Ammon's horn (tissue), 1 donor: ENCODE measurements at places on chromosomes 2 and 18.

DNA sequence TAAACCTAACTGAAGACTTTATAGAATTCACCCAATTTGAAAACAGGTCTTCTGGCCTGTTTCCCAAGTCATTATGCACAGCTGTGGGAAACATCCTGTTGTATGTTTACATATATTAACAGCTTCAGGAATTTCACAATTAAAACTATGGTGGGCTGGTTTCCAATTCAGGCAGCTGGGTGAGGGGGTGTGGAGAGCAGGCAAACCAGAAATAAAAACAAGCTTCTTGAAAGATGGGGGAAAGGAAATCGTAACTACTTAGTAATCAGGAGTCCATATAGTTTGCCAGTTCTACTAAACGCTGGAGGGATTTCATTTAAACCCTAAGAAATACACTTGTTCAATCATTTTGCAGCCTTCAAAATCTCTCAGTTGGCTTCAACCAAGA, 22.8 kb downstream of the ATP8B1 start:
- no peak for DNase-seq

DNA sequence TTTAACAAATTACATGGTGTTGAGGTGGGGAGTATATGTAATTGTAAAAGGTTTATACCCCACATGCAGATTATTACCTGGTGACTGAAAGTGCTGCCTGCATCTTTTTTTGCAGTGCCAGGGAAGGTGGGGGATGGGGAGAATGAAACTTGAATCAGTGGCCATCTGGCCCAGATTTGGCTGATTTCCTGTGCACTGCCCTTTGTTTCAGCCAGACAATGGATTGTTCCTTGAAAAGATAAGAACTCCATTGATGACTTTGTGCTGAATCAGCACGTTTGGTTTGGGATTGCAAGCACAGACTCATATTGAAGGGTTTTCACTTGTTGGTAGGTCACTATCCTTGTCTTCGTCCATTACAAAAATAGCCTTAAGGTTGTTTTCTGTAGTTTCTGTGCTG, 20.9 kb downstream of the GREB1L start:
- peak; percentile 86 for DNase-seq

DNA sequence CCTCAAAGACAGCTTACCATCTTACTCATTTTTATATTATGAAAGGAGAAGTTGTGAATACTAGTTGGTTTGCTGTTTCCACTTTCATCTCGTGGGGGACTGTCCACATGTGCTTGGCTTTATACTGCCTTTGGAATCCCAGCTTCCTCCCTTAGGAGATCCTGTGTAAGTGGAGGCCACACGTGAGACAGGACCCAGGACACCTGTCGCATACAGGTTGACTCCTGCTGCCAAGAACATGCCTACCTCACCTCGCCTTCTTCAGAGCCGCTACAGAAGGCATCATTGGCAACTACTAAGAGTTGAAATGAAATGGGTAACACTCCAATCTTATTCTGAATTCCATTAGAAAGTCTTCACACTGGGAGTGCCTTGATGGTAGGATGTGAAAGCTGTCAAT, 69.3 kb downstream of the PPP4R1 start:
- DNase-seq, result no peak

DNA sequence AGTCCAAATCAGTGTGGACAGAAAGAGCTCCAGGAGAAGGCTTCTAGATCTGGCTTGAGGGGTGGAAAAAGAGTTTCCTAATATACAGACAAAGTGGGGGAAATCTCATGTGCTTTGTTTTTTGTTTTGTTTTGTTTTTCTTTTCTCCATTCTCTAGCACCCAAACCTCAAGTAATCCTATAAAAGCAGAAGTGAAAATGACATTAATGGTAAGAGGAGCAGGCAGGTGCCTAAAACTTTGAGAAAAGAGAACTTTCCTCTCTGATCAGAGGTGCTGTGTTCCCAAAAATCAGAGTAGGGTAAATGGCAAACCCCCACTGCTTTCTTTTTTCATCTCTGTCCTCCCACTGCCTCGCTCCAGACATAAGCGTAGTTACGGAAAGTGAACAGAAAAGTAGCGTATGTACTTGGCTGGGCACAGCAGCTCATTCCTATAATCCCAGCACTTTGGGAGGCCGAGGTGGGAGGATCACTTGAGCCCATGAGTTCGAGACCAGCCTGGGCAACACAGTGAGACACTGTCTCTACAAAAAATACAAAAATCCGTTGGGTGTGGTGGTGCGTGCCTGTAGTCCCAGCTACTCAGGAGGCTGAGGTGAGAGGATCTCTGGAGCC, 77.8 kb downstream of the FAM161A start:
- no peak for DNase-seq

DNA sequence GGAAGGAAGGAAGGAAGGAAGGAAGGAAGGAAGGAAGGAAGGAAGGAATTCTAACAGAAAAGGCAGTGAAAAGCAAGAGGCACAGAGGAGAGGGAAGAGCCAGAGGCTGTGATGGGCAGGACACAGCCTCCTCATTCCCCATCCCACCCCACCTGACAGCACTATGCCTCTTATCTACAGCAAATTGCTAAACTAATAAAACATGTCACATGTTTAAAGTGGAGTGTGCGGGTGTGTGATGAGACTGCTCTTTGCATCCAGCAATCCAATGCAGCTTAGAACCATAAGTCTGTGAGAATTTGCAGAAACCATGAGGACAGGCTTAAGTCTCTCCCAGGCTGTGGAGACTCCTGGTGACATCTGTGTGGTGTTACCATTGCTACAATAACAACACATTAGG, 108.4 kb upstream of the ALK start:
- no peak for DNase-seq

DNA sequence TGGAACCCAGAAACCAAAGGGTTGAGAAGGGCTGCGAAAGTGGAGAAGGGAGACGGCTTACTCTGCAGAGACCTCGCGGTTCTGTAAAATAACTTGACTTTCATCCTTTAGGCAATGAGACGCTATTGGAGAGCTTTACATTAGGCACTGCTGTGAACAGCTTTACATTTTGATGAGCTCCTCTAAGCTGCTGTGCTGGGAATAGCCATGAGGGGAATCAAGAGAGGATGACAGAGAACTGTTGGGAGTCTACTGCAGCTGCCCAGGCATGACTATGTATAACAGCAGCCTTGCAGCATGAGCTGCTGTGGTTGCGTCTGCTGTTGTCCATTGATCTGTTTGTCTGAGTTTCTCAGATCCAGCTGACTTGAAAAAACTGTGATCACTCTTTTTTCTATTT, 310.8 kb upstream of the MAP2 start:
- no peak for DNase-seq

DNA sequence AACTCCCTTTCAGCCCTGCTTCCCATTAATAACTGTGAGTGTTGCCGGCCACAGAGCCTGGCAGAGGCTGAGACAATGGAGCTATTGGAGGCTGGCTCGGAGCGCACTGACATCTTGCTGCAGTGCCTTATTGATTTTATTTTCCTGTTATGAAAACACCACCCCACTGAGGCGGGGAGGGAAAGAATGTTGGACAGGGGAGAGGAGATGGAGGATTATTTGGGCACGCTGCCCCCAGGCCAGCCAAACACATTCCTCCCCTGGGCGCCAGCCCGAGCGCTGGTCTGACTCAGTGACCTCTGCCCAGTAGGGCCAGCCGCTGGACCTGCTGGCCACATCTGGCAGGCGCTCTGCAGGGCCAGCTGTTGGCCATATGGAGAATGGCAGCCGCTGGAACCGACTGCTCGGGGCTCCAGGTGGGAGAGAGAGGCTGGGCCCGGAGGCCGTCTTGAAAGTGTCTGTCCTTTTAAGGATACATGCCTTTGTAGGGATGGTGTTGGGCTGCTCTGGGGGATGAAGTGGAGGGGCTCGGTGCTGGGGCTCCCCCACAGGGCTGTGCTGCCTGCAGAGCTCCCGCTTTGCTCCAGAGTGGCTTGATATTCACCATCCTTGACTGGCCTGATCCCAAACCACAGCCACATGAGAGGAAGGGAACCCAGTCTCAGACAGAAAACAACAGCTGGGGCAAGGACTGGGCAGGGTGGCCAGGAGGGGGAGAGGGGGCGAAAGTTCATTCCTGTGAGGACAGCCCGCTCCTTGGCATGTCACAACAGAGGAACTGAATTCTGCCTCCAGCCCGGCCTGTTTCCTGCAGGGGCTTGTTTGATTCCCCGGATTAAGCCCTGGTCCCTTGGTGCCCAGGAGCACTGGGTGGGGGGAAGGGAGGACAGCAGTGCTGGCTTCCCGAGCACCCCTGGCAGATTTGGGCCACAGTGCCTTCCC, 179.0 kb downstream of the KLHL29 start:
- DNase-seq, result peak; percentile 66

- no peak for DNase-seq
These were observed 73.6 kb downstream of the DYSF start for GRCh38 chr2:71526975-71527374.

DNA sequence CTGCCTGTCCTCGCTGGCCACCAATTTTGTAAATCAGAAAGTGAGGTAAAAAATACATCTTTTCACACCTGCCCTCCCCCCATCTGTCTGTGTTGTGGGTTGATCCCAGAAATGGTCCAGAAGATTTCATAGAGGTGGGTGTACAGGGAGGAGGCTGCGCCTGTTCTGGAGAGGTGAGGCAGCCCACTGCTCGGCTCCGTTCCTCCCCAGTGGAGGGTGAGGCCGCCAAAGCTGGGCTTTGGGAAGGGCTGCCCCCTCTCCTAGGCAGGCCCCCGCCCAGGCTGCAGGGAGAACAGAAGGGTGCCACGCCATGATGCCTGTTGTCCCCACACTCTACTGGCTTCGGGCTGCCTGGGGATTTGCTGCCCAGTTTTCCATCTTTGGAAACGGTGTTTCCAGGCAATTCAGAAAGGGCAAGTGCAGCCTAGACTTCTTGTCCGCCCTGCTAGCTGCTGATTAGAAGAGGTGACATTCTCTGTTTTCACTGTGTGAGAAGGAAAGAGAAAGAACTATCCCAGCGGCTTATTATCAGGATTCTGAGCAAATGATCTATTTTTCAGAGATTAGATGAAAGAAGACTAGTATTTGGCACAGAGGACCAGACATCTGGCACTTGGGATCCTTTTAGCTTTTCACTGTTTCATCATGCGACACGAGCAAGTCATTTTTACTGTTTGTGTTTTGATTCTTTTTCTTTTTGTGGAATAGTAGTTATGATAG, 18.7 kb downstream of the SMARCAL1 start:
- peak; percentile 32 for DNase-seq

GRCh38 chr2:122263746-122264145, 508.3 kb downstream of the TSN start:
- no peak for DNase-seq
